Stimulated activated CD8-positive, alpha-beta memory T cell treated with anti-CD3 and anti-CD28 coated beads, Interleukin-4, amount 100 ng/mL, for 4 hours (primary cell): ENCODE measurements at places on chromosomes 4 and X.

GRCh38 chr4:170229006-170229405 is 139.2 kb upstream of the AADAT start:
- DNase-seq = no peak

DNA sequence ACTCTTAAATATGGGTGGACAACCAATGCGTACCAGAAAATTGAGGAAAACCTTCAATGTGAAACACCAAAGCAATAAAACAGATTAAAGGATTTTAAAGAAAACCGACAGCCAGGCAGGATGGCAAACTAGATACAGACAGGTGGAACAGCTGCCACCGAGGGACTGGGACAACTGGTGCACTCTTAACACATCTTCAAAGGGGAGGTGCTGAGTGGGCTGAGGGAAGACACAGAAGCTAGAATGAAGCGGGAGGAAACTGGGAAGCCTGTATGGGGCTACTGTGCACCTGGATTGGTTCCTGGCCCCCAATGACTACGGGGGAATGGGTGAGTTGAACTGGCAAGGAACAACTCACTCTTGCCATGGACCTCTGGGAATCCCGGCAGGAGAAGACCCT is 20.7 kb downstream of the ZNF280C start:
- DNase-seq = no peak

DNA sequence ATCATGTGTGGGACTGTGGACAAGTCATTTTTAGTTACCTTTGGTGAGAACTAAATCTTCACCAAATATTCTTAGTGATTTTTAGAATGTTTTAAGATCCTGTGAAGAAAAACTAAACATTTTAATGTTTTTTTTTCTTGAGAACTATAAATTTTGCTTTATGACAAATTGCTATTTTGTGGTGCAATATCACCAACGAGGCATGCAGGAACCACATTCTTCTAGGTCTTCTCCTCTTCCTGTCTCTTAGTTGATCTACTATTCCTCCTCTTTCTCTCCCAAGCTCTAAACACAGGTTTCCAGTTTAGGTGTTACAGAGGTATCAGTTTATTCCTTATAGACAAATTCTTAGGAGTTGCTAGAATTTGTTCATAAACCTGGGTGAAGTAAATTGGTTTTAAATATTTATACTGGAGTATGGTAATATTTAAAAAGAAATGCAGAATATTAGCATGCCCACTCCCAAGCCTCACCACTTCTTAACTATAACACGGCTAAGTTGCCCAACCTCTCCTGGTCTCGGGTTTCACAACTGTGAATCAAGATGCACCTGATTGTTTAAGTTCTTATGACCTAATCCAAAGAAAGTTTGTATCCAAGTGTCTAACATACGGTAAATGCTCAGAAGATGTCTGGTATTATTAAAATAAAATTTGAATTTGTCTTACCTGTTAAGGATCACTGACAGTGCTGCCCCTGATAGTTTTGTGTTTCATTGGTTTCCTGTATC is 56.5 kb upstream of the CLNK start:
- no peak for DNase-seq

DNA sequence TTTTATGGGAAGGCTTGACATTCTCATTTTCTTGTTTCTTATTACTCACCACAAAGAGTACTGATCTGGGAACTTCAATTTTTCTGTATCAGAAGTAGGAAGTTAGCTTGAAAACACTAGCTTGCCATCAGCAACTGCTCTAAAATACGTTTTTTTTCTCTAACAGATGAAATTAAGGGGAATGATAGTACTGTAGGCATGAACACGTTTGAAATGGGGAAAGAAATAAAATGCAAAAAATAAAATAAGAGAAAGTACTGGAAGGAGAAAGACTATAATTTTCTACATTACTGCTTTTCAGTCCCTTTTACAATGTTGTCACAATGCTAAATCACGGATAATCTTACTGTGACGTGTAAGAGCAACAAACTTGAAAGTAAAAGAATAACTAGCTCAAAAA is 1.5 kb downstream of the RADX start:
- DNase-seq = no peak

DNA sequence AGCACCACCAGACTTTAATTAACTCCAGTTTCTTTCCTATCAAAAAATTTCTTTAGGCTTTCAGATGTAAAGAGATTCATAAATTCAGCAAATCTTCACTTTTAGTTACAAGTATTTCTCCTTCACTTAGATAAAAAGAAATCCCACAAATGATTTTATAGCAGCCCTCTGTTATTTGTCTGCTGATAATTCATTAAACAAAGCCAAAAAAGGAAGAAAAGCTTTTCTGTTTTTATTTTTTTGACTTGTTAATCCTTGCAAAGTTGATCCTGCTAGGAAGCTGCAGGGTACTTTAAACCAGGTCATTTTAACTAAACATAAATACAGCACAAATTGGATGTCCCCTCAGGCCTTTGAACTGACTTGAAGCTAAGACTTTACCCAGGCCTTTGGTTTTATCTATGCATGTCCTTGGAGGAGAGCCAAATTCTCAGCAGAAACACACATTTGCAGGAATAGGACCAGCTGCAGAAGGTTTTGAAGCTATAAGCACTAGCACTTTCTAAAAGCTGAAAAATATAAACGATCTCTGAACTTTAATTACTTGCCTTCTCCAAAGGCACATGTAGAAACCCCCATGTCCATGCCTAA is 57.5 kb downstream of the PCDH18 start:
- no peak for DNase-seq

GRCh38 chr4:163762741-163763140 is 268.3 kb downstream of the TMA16 start:
- no peak for DNase-seq

GRCh38 chrX:23904096-23904495 is 3.6 kb downstream of the APOO start:
- no peak for DNase-seq

GRCh38 chr4:41012293-41012692 is 202.0 kb downstream of the APBB2 start:
- DNase-seq = no peak

- no peak for DNase-seq
Measured at GRCh38 chr4:143035661-143036060, 149.1 kb upstream of the USP38 start.

GRCh38 chr4:147639388-147639787 is 22.2 kb downstream of the TMEM184C start:
- no peak for DNase-seq
